Activated T-helper 17 cell treated with anti-CD3 and anti-CD28 coated beads, Interleukin-2, amount 50 U/mL, for 72 hours (primary cell): ENCODE measurements at places on chromosomes 5 and 9. TPM values are rescaled to one million over a fixed set of nuclear protein-coding genes. Genes with fewer than 3 reads are reported as not detected.
A peak's percentile ranks its signal among the peaks of the same experiment; 100 is the strongest.

The ADAMTS12 gene
- total RNA-seq = not detected

The SPATA31A3 gene
- not detected for total RNA-seq

The RASEF gene
- total RNA-seq = not detected

The BRINP1 gene
- total RNA-seq = not detected

The CREBRF gene
- 29.5 TPM for total RNA-seq

The SPATA24 gene
- 5.6 TPM for total RNA-seq

DNA sequence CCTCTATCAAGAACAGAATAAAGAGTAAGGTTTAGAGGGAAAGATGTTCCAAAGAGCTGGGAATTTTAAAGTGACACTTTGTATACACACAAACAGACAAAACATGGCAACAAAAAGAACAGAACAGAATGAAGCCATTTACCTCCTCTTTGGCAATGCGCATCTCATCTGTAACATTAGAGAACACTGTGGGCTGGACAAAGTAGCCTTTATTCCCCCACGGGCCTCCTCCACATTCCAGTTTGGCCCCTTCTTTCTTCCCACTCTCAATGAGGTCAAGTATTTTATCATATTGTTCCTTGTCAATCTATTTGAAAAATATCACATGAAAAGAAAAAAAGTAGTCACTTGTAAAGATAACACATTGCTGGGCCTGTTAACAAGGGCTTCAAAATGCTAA lies 41.0 kb downstream of the ALDH1A1 start:
- no peaks in the 10 kb centered on the region for H3K4me1 ChIP-seq
- H3K27ac ChIP-seq = no peak overlapping the region
- ATAC-seq = no peak

DNA sequence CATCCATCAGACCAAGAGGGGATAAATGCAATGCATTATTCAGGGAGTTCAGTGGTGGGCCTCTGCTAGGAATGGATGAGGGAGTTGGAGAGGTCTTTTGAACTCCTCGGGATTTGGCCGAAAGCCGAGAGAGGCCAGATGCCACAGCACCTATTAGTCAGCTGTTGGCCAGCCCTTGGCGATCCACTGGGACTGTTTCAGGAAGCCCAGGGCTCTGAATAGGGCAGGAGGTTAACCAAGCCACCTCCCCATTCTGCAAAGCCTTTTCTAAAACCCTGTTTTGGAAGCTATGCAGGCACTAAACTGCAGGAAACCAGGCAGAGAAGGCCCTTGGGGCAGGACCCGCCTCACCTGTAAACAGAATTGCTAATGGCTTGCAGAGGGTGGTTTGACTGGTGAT lies 37.8 kb downstream of the ASTN2 start:
- no peak for ATAC-seq
- H3K4me1 ChIP-seq = no peaks in the 10 kb centered on the region
- no peak overlapping the region for H3K27ac ChIP-seq
- no peaks in the 10 kb centered on the region for H3K36me3 ChIP-seq
- H3K27me3 ChIP-seq = no peaks in the 10 kb centered on the region

- no peak overlapping the region for H3K4me3 ChIP-seq
- H3K36me3 ChIP-seq = no peaks in the 10 kb centered on the region
- no peaks in the 10 kb centered on the region for H3K4me1 ChIP-seq
- no peaks in the 10 kb centered on the region for H3K27me3 ChIP-seq
- ATAC-seq = no peak
Observed at GRCh38 chr5:101932599-101932998, 363.5 kb downstream of the SLCO4C1 start.

- H3K4me1 ChIP-seq = no peaks in the 10 kb centered on the region
- H3K4me3 ChIP-seq = no peak overlapping the region
Observed at GRCh38 chr9:28502741-28503140, 929.5 kb upstream of the C9orf72 start.

GRCh38 chr9:113143432-113144227 lies 7.2 kb upstream of the SLC31A2 start:
- H3K27ac ChIP-seq = no peak overlapping the region
- H3K27me3 ChIP-seq = peaks cover 17% of the 10 kb centered on the region
- no peak overlapping the region for H3K4me3 ChIP-seq
- no peaks in the 10 kb centered on the region for H3K4me1 ChIP-seq
- no peaks in the 10 kb centered on the region for H3K36me3 ChIP-seq

GRCh38 chr9:81874931-81875330 lies 53.3 kb upstream of the SPATA31D4 start:
- no peaks in the 10 kb centered on the region for H3K36me3 ChIP-seq
- no peaks in the 10 kb centered on the region for H3K4me1 ChIP-seq
- ATAC-seq = no peak
- no peak overlapping the region for H3K4me3 ChIP-seq

GRCh38 chr5:172721455-172722326 lies 49.3 kb downstream of the DUSP1 start:
- peak; percentile 48 for ATAC-seq
- peak overlapping the region; percentile 70 for H3K27ac ChIP-seq
- H3K36me3 ChIP-seq = no peaks in the 10 kb centered on the region
- H3K4me1 ChIP-seq = peaks cover 6% of the 10 kb centered on the region
- peak overlapping the region; percentile 40 for H3K4me3 ChIP-seq

GRCh38 chr5:43564289-43564850 lies 7.5 kb upstream of the PAIP1 start:
- no peak overlapping the region for H3K4me3 ChIP-seq
- no peak for ATAC-seq
- H3K4me1 ChIP-seq = no peaks in the 10 kb centered on the region
- no peak overlapping the region for H3K27ac ChIP-seq
- H3K36me3 ChIP-seq = no peaks in the 10 kb centered on the region
- H3K27me3 ChIP-seq = no peaks in the 10 kb centered on the region

GRCh38 chr9:91741522-91741921 lies 208.5 kb downstream of the ROR2 start:
- no peak for ATAC-seq
- H3K4me3 ChIP-seq = no peak overlapping the region
- H3K4me1 ChIP-seq = no peaks in the 10 kb centered on the region
- H3K27ac ChIP-seq = no peak overlapping the region

DNA sequence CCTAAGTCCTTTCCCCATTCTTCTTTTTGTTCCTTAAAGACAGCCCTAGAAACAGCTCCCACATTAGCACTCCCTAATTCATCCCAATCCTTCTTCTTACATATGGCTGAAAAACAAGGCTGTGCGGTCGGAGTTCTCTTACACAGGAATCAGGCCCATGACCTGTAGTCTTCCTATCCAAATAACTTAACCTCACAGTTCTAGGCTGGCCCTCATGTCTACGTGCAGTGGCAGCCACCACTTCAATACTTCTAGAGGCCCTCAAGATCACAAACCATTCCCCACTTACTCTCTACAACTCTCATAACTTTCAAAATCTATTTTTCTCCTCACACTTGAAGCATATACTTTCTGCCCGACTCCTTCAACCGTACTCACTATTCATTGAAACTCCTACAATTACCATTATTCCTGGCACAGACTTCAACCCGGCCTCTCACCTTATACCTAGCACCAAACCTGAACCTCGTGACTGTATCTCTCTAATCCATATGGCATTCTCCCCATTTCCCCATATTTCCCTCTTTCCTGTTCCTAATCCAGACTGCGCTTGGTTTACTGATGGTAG lies 59.3 kb downstream of the RAPGEF6 start:
- no peak for ATAC-seq
- no peak overlapping the region for H3K4me3 ChIP-seq
- no peak overlapping the region for H3K27ac ChIP-seq
- H3K27me3 ChIP-seq = no peaks in the 10 kb centered on the region
- H3K4me1 ChIP-seq = peaks cover 29% of the 10 kb centered on the region

DNA sequence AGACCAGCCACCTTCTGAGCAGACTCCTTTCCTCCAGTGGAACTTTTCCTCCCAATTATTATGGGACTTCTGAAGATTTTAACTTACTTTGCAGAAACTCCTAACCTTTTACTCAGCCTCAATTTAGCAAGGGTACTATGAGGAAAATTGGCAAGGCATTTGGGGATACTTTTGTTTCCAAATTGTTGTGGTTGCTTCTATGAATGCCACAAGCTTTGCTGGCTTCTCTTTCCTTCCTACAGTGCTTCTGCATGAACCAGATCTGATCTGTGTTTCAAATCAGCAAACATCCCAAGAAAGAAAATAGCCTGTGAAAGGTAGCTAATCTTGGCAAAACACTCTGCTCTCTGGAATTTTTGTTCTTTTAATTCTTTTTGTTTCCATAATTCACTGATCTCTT lies 57.3 kb upstream of the TAF11L2 start:
- no peak overlapping the region for H3K4me3 ChIP-seq
- ATAC-seq = no peak
- H3K27ac ChIP-seq = no peak overlapping the region
- H3K27me3 ChIP-seq = no peaks in the 10 kb centered on the region
